ENCODE measurements at places on chromosomes 2 and 18. TPM values are rescaled to one million over a fixed set of nuclear protein-coding genes. Genes with fewer than 3 reads are reported as not detected.

DNA sequence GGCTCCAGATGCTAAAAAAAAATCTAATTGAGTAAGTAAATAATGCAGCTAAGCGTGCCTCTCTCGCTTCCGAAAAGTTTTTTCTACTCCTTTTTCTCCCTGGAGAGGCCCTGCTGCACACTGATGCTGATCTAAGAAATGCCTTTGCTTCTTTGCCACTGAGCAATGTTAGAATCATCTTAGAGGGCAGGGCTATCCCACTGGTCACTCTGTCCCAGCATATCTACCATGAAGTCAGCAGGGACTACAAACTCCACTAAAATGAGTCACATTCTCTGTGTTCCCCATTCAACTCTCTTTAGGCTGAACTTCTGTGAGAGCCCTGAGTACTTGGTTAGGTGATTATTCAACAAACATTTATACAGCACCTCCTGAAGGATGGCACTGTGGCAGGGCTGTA lies 127.6 kb upstream of the LYPD1 start:
- no peak for DNase-seq

DNA sequence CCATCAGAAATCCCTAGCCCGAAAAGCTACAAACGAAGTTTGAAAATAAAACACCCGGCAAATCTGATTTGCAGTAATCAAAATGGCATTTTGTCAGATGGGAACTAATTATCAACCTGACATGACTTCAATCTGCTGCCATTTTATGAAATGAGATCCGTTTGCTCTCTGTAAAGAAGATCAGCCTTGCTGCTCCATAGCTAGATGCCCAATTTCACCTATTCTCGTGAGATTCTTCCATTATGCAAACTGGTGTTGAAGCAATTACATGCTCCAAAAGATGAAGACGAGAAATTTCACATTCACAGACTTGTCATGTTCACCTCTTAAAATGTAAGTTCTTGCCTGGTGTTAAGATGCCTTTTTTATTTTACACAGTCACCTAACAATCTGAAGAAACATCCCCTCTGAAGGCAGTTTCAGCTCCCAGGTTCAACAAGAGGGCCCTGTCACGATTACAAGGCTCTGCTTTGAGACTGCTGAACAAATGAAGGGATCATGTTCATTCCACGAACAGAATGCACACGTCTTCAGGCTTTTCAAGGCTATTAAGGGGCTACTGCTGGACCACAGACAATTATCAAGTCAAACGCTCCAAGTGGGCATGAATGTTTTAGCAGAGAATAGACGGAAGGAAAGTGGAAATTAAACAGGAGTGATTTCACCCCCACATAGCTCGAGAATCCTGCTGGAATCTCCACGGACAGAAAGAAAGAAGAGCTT lies 172.6 kb upstream of the PID1 start:
- no peak for DNase-seq

GRCh38 chr2:236161531-236161930 lies 6.7 kb downstream of the GBX2 start:
- DNase-seq, result no peak

GRCh38 chr2:10668402-10669012 lies 21.3 kb downstream of the NOL10 start:
- no peak for DNase-seq

DNA sequence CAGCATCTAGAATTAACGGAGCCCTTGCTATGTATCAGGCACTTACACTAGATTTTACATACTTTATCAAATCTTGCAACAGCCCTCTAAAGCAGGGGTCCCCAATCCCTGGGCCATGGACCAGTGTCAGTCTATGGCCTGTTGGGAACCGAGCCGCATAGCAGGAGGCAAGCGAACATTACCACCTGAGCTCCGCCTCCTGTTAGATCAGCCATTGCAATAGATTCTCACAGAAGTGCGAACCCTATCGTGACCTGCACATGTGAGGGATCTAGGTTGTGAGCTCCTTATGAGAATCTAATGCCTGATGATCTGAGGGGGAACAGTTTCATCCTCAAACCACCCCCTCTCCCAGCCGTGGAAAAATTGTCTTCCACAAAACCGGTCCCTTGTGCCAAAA lies 13.4 kb downstream of the DNAJB2 start:
- DNase-seq, result no peak

- no peak for DNase-seq
These were observed 38.3 kb upstream of the WIPF1 start for GRCh38 chr2:174635776-174636404.

GRCh38 chr2:176171351-176172006 lies 14.4 kb downstream of the HOXD3 start:
- no peak for DNase-seq

DNA sequence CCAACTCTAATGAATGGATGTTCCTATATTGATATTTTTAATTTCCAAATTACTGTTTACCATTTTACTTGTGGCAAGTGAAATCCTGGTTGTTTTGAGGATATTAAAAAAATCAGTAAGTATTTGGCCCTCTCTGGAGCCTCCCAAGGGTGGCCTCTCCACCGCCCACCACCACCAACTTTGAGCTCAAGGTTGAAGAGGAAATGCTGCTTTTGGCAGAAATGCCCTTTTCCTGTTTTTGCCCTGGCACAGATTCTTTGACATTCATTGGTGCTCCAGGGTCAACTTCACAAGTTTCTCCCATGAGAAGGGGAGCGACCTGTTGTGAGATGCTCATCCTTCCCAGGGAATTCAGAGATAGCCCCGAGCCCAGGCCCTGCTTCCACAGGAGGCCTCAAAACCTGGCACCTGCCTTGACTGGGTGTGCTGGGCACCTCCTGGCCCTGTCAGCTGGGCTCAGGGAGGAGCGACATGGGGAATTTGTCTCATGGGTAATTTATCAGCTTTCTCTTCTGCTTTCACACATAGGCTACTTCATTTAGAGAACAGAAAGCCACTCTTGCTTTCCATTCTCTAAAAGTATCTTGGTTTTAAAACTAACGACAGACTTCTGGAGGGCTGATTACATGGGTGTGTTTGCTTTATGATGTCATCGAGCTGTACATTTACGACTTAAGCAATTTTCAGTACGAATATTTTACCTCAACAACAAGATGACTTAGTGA lies 6.9 kb downstream of the CD8A start:
- no peak for DNase-seq

DNA sequence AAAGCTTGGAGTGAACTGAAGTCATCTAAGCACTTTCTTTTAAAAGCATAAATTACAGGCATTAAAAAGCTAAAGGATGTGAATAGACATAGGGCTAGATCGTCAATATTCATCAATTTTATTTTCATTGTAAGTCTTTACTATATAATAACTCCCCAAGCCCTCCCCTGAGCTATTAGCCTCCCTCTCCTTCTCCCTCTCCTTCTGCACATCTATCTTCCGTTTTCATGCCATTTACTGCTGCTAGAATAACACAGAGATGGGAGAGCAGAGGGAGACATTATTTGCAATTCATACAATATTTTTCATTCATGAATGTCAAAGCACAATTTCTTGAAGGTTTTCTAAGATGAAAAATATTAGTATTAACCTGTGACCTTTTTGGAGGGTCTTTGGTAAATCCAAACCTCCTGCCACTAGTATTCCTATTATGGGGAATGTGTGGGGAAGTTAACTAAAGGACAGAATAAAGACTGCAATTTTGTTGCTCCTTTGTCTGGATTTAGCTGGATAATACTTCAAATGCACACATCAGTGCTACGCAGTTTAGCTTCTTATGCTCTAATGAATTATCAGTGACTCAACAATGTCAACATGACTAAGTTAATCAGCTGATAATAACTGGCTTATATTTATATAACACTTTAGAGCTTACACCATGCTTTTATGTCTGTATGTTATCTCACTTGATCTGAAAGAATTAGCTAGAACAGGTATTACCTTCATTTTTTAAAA lies 28.2 kb upstream of the MFF start:
- DNase-seq, result no peak

DNA sequence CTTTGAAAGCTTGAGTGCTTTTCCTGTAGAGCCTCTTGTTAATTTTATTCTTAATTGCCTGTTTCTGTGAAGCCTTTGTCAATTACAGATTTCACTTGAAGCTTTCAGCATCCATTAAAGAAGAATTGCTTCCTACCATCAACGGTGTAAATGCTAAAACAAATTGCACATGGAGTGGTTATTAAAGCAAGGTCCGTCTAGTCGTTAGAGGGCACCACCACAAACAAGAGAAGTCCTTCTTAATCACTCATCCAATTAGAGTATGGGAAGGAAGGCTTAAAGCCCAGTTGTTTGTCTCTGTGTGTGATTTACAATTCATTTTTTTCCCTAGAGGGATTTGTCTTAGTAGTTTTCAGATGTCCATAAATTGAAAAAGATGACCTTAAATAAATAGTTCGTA lies 1.6 kb downstream of the KCNJ3 start:
- no peak for DNase-seq

DNA sequence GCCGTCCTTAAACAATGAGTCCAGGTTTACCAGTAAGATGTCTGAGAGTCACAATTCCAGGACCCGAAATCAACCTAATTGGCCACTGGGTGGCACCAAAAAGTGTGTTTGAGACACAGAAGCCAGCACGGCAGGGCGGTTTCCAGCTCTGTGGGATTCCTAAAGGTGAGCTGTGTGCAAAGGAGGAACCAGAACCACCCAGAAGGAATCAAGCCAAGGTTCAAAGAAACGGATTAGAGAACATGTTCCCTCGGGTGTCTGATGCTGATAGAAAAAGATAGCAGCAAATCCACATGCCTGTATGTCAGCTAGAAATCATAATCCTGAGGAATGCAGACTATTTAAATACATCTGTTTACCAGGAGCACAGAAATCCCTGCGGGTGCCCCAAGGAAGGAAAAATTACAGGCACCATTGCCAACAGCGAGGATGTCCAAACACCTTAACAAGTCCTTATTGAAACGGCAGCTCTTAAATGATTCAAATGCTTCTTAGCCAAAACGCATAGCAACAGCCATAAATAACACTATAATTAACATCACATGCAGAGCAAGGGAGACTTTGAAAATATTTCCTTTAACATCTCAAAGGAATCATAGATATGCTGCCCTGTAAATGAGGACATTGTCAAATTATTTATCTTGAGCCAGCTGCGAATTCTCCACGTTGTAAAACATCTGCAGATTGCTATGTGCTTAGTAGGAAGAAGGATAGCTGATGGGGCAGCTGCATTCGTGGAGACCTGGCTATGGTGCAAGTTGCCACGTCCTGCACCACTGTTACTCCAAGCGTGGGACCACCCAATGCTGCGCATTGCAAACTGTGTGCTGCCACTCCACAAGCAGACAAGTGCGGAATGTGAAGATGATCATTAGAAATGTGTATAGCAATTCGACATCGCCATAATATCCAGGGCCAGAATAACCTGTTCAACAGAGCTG lies 318.7 kb upstream of the NCKAP5 start:
- DNase-seq, result peak; percentile 79

- DNase-seq, result no peak
These were observed 931.0 kb upstream of the LRRTM1 start for GRCh38 chr2:81235601-81236000.

- DNase-seq, result peak; percentile 34
These were observed 1653.1 kb upstream of the SLC39A10 start for GRCh38 chr2:194003911-194004310.

GRCh38 chr18:11544060-11544633 lies 65.2 kb upstream of the SLC35G4 start:
- no peak for DNase-seq

- no peak for DNase-seq
These were observed 577 bp upstream of the GLI2 start for GRCh38 chr2:120734930-120735651.

GRCh38 chr2:143513081-143513480 lies 383.9 kb downstream of the ARHGAP15 start:
- peak; percentile 56 for DNase-seq

GRCh38 chr2:167069855-167070254 lies 181.6 kb downstream of the XIRP2 start:
- peak; percentile 84 for DNase-seq

DNA sequence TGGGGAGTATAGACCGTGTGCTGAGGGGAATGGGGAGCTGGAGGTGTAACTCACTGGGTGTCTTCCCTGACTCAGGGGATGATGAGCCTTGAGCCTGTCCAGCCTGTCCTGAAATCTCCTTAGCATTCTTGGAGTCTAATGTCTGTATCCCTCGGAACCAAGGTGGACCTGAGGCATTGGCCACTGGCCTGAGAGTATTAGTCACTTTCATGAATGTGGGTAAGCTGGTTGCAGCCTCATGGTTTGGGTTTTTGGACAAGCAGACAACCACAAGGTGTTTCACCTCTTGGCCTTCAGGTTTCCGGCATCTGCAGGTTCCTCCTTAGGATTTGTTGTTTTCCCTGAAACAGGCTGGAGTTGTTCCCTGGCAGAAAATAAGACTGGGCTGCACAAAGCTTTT lies 63.2 kb downstream of the PRKCE start:
- no peak for DNase-seq

DNA sequence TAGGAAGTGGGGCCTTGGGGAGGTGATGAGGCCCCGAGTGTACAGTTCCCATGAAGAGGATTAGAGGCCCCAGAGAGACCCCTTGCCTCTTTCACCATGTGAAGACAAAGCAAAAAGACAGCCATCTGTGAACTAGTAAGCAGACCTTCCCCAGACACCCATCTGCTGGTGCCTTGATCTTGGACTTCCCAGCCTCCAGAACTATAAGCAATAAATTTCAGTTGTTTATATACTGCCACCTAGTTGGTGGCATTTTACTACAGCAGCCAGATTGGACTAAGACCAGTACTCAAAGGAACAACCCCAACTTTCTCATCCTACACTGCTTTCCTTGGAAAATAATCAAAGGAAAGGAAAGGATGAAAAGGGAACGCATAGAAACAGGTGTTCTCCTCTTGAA lies 27.9 kb upstream of the CREG2 start:
- no peak for DNase-seq

DNA sequence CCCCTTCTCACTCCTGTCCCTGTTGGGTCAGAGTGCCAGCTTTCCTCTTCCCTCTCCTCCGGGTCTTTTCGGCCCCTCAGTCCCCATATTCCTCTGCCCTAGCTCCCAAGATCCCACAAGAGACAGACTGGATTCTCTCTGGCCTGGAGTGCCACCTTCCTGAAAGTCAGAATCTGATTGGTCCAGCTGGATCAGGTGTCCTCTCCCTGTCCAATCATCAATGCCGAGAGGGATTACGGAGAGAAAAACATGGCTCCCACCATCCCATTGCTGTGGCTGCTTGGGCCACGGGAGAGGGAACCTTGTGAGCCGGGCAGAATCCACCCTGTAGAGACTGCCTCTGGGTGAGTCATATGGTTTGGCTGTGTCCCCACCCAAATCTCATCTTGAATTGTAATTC lies 2.7 kb upstream of the MROH2A start:
- DNase-seq, result no peak

The CTIF gene
- polyA plus RNA-seq, result 20.8 TPM

The RESP18 gene
- polyA plus RNA-seq, result not detected

The DYNAP gene
- not detected for polyA plus RNA-seq

All from foreskin keratinocyte (primary cell).